ENCODE measurements at places on chromosomes 1 and 21.

- no peak for ATAC-seq
These were observed 20.6 kb upstream of the NPL start for GRCh38 chr1:182768963-182769362.

- no peak for ATAC-seq
These were observed 94.5 kb downstream of the ROR1 start for GRCh38 chr1:63868268-63868781.

DNA sequence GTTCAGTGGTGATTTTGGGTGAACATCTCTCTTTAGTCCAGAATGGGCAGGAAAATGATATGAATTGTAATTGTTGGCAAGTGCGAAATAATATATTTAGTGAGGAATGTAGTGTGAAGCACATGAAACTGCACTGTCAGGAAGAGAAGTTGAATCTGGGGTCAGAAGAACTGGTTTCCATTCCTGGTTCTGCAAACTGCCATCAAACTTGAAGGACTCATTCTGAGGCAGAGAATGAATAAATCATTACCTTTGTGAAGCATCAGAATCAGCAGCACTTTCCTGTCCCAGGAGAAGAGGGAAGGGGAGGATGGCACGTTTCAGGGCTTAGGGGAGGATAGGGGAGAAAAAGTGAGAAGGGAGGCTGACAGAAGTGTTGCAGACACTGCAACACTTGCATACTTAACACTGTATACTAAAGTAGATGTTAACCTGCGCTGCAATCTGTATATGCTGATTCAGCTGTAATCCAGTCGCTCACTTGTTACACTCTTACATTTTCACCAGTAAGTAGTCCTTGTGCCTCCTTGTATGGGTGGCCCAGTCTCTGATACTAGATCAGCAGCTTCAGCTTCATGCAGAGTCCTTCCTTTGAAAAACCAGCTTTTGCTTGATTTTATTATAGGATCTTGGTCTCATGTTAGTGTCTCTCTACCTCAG is 10.5 kb upstream of the RPTN start:
- no peak for ATAC-seq

- no peak for ATAC-seq
These were observed 10.3 kb upstream of the LEFTY1 start for GRCh38 chr1:225899044-225899925.

GRCh38 chr1:32872192-32872460 is 1.4 kb upstream of the FNDC5 start:
- no peak for ATAC-seq

DNA sequence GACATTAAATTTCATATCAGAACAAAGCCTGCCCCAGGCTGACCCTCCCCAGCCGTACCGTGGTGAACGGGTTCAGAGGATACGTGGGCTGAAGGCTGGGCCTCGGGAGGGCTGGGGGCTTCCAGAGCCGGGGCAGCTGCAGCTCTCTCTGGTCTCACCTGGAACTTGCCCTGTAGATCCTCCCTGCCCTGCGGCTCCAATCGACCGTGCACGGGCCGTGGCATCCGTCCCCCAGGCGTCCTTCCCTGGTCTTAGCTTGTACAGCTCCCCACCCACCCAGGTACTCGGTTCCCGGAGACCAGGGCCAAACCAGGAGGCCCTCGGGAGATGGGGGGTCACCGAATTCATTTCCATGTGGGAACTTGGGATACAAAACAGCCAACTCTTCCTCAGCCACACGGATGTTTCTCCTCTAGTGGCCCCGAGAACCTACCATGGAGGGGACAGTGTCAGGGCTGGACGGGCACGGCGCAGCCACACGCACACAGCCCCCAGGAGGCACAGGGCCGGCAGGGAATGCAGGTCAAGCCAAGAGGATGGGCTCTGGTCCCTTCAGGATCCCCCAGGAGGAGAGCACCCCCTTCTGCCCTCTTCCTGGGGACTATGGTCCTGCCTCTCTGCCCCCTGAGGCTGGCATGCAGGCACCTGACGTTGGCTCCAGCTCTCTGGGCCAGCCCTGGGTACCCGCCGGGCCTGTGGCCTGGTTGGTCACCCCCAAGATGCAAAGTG is 3.1 kb downstream of the B3GALT6 start:
- no peak for ATAC-seq
